NCI-H2081 treated with DMSO at 0.1 percent for 48 hours (cell line): ENCODE measurements at places on chromosomes 5 and 9.

- DNase-seq, result no peak
Measured at GRCh38 chr9:98201102-98201501, 8.7 kb upstream of the CORO2A start.

- DNase-seq, result no peak
Measured at GRCh38 chr9:89654025-89654662, 49.3 kb downstream of the GADD45G start.

DNA sequence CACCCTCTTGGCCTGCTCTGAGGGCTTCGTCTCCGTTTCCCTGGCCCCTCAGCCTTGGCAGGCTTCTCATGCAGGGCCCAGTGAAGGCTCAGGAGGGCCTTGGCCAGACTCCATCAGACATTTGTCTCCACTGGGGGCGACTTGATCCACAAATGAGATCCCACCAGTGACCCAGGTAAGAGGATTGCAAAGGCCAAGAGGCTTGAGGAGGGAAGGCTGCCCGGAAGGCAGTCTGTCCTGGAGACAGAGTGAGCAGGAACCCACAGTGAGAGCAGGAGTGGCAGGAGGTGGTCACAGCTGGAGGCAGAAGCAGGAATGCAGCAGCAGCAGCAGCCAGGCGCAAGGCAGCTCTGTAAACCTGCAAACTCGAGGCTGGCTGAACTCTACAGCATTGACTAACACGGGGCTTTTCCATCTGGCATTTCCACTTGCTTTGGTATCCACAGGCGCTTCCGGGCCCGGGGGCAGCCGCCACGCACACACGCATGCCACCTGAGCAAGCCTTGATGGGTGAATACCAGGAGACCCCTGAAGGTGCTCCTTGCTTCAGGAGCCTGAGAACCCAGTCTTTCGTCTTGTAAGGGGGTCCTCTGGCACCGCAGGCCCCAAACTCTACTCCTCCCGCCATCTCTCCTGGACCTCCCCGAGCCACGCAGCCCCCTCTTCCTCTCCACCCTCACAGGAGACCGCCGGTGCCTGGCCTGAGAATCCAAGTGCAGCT, 14.7 kb downstream of the MGAT1 start:
- no peak for DNase-seq

DNA sequence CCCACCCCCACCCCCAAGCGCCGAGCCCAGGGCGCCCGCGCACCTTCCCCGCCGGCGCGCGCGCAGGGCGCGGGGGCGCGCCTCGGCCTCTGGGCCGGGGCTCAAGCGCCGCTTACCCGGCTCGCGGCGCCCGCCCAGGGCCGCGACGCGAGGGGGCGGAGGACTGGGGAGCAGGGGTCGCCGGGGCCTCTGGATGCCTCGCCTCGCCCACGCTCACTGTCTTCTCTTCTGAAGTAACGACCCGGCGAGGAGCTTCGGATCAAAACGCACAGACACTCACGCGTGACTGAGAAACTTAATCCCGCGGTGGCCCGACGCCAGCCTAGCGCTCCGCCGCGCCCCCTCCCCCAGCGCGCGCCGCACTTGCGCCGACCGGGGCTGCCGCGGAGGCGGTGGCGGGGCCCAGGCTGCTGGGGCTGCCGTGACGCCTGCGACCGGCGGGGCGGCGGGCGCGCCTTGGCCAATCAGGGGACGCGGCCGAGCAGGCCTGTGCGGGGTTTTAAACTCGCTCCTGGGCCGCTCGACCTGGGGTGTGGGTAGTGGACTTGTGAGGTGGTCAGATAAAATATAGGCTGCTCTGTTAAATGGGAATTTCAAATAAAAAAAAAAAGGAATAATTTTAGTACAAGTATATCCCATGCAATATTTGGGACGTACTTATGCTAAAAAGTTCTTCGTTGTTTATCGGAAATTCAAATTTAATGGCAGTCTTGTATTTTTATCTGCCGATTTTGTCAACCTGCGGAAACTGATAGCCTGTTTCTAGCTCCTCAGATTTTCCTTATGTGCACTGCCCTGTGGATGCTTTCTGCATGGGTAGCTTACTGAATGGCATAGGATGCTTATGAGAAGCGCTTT, at the start of gene MPDZ:
Gene MPDZ (minus strand): TSS at position 409 of the 858 bp plus-strand sequence. CDS start 29,377 bp downstream, outside the sequence.
- no peak for DNase-seq

DNA sequence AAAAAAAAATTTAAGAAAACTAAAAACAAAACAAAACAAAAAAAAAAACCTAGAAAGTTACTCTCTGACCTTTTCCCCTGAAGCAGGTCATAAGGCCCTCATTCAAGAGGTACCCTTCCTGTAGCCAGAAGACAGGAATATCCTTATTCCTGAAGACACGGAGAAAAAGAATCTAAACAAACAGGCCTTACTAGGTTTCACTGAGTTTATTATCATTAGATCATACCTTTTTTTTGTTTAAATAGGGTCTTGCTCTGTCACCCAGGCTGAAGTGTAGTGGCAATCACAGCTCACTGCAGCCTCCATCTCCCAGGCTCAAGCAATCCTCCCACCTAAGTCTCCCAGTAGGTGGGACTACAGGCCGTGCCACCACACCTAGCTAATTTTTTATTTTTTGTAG, 11.7 kb upstream of the CDKN2AIPNL start:
- no peak for DNase-seq

DNA sequence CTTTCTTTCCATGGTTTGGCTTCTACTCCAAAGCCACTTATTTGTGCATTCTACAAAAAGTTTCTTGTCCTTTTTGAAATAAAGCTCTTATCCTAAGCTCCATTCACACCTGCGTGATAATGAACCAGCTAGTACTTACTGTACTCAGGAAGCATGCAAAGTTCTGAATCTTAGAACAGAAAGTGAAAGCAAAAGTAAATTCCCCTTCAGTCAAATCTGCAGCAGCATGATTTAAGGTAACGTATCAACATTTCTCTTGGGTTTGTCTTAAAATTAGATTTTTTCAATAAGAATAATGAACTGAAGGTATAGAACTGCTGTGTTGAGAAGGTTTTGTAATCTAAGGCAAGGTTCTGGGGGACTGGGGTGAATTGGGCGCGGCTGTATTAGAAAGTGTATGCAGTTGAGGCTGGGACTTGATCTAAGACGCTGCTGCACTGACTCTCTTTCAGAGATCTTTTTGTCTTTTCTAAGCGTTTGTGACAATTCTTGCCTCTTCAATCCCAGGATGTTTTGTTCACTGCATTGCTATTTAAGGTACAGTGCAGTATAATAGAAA, at the start of gene ERAP2:
Gene ERAP2 (plus strand): TSS at position 209 of the 559 bp plus-strand sequence. CDS start 3,186 bp downstream, outside the sequence.
- no peak for DNase-seq

- no peak for DNase-seq
Measured at GRCh38 chr5:88785746-88786565, 97.0 kb downstream of the MEF2C start.

- no peak for DNase-seq
Measured at GRCh38 chr9:136899196-136899595, 12.9 kb downstream of the TRAF2 start.

DNA sequence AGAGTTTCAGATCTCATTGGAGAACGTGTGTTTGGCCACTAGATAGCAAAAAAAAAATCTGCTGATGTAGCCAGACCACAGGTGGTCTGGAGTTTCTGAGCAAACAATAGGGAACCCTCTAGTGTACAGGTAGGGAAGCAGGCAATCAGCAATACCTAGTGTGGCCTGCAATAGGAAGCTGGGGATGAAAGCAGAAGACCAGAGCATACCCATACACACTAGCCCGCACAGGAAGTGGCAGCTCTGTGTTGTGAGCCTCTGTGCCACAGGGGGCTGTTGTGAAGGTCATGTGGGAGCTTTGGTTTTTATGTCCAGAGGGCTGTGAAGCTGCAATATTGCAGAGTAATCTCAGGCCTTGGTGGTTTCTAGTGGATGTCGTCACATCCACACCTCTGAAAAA, 81.2 kb downstream of the MTAP start:
- DNase-seq, result no peak

GRCh38 chr5:67886761-67887160, 328.8 kb upstream of the PIK3R1 start:
- DNase-seq, result no peak

GRCh38 chr5:113182658-113183344, 206.2 kb downstream of the DCP2 start:
- DNase-seq, result no peak

DNA sequence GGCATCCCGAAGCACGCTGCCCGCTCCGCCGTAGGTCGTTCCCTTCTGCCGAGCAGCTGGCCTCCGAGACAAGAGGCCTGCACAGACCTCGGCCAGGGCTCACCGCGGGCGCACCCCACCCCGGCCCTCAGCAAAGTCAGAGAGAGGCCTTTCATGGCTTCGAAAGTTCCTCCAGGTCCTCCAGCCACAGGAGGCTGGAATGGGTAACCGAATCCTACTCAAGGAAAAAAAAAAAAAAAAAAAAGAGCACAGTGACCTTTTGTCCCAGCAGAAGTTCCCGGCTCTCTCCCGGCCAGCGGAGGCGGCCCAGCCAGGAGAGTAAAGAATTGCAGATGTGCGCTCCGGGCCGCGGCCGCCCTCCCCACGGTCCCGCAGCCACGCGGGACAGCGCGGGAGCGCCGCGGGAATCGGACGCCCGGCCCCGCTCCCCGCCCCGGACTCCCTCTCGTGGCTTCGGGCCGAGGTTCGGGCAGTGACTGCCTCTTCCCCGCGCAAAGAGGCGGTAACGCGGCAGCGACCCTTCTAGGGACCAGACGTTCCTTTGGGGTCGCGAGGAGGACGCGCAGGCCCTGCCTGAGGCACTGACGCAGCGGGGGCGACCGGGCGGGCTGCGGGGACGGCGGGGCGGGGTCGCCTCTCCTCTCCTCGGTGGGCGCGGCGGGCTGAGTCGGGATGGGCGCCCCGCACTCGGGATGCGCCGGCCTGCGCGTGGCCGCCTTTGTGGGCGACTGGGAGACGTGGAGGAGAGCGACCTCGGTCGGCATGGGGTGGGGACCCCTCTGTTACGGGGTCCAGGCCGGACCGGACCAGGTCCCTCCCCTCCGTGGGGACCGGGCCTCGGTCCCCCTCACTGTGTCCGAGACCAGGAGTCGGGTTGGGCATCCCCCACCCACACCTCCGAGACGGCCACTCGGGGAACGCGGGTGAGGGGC, 754 bp downstream of the GFPT2 start:
- DNase-seq, result no peak

GRCh38 chr9:27818348-27818747, 245.1 kb upstream of the C9orf72 start:
- DNase-seq, result no peak

DNA sequence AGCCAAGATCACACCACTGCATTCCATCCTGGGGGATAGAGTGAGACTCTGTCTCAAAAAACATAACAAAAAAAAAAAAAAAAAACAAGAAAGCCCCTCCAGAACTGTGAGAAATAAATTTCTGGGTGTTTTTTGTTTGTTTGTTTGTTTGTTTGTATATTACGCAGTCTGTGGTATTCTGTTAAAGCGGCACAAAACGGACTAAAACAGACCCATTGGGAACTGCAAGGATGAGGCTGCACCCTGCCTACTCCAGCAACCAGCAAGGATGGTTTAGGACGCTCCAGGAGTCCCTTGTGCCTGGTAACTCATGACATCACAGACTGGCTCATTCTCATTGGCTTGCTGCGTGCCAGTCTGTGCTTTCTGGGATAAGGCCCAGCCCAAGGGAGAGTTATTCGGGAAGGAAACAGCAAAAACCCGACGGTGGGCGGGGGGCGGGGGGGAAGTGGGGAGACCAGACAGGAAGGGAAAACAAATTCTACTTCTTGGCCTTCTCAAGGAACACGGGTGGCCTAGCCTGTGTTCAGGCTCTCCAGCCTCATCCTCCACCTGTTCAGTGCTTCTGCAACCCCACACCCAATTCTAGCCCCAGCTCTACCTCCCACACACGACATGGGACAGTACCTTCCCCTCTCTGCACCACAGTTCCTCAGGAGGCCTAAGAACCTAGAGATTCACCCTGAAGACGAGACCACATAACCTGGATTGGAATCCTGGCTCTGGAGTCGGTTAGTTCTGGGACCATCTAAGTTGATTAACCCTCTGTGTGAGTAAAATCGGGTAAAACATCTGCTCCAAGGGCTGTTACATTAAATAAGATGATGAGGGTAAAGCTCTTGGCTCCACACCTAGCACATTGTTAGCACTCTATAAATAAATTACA, 2.8 kb downstream of the CD74 start:
- peak; percentile 60 for DNase-seq

- DNase-seq, result no peak
Measured at GRCh38 chr9:89779405-89780203, 174.8 kb downstream of the GADD45G start.

DNA sequence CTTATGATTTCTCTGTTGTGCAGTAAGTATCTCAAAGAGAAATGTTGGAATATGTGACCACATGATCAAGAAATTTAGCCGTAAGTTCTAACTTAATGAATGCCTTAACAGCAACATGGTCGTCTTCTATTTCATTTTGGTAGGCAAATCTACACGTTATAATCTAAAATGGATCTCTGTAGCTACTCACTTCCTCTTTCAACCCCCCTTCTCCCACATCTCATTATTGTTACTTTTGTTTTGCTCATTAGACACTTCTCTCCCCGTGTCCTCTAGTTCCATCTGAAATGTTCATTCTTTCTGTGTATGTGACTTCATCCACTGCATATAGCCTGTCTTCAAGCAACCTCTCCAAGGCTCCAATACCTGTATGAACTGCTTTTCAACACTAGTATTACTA, 27.1 kb upstream of the LPAR1 start:
- no peak for DNase-seq

GRCh38 chr5:98986587-98986986, 57.8 kb upstream of the CHD1 start:
- DNase-seq, result no peak

DNA sequence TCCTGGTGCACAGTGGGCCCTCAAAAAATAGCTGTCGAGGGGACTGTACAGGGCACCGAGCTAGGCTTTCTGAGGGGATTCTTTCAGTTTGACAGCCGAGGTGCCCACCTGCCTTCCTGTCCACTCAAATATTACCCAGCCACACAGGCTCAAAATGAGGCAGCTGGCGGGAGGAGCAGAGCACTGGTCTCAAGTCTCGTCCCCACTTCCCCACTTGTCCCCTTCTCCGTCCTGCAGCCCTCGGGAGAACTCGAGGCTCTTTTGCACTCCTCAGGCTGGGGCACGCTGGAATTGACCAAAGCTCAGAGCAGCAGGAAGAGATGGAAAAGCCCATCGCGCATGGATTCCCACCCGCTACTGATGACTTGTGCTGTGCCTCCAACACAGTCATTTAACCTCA, 185.2 kb downstream of the HSPA4 start:
- no peak for DNase-seq

GRCh38 chr5:544675-545355, 20.6 kb upstream of the SLC9A3 start:
- no peak for DNase-seq
